HuH-7.5 (cell line): ENCODE measurements at places on chromosomes 4 and X.

- no peak for DNase-seq
Observed at GRCh38 chrX:48196745-48197201, at the start of gene SSX5. Gene SSX5 (minus strand): TSS chrX:48196795. CDS start chrX:48195358, 1,437 bp downstream.

GRCh38 chr4:35725131-35725530 is 519.2 kb downstream of the ARAP2 start:
- no peak for DNase-seq

- no peak for DNase-seq
Observed at GRCh38 chrX:65407157-65407626, 127.4 kb downstream of the LAS1L start.

- DNase-seq: no peak
Observed at GRCh38 chr4:105966051-105966450, 70.8 kb downstream of the NPNT start.

GRCh38 chrX:118353081-118353850 is 7.4 kb downstream of the WDR44 start:
- DNase-seq: no peak

GRCh38 chr4:98935633-98936032 is 6.7 kb upstream of the EIF4E start:
- DNase-seq: no peak

GRCh38 chr4:11049001-11049400 is 364.4 kb upstream of the CLNK start:
- DNase-seq: no peak

- no peak for DNase-seq
Observed at GRCh38 chrX:45479196-45479834, 278.6 kb upstream of the DIPK2B start.

DNA sequence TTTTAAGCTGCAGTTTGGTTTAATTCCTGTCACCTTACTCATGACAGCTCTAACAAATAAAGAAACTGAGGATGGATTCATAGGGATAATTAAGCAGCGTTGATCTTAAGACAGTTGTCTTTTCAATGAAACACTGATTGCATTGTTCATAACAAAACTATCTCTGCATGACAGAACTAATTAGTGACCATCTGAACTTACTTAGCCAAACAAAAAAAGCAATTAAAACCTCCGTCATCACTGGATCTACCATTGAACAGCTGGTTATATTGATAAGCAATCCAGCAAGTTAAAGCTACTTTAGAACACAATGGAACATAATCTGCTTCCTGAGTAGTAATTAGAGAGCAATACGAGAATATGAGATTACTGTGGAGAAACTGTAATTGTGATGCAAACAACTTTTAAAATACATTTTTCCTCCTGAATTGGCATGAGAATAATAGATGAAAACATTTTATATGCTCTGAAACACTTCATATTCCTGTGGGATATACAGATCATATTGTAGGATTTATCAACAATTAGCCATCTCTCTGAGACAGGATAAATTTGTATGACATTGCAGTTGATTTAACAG is 2576.8 kb downstream of the PCDH7 start:
- no peak for DNase-seq

DNA sequence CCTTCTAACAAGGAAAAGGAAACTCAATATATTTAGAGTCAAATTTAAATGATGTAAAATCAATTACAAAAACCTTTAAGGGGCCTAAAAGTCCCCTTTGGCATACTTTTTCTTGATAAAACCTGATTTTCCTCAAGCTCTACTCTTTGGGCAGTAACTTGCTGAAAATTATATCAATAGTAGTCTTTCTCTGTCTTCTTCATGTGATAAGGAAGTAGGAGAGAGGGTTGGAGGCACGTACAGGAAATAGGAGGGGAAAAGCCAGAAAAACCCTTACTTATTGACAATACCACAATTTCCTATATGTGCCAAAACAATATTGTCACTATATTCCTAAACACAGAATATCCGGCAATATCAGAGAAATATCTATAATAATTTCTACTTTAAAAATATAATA is 9.6 kb downstream of the RHOH start:
- no peak for DNase-seq

DNA sequence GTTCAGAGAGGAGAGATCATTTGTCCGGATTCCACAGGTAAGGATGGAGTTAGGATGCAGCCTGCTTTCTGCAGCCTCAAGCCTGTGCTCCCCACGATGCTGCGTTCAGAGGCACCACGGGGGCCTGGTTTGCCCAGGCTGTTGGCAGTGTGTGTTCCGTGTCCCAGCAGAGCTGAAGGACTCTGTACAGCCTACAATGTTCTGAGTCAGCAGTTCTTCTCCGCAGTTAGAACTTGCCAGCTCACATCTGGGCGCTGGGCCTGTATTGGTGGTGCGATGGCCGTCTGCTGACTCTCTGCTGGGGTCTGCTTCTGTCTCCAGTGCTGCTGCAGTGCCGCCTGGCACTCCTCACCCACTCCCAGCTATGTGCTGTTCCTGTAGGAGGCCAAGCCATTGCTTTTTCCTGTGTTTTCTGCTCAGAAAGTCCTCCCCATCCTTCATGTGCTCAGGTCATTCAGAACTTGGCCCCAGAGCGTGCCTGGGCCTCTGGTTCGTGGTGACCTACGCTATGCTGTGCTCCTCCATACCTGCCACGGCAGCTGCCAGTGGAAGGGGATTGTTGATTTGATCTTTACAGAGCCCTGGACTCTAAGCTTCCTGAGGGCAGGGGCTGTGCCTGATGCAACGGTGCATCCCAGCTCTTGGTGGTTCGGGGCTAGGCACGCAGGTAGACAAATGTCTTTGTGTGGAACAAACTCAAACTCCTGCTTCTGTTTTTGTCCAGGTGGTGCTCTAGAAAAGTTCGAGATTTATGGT is 42.6 kb upstream of the TADA2B start:
- DNase-seq: no peak

DNA sequence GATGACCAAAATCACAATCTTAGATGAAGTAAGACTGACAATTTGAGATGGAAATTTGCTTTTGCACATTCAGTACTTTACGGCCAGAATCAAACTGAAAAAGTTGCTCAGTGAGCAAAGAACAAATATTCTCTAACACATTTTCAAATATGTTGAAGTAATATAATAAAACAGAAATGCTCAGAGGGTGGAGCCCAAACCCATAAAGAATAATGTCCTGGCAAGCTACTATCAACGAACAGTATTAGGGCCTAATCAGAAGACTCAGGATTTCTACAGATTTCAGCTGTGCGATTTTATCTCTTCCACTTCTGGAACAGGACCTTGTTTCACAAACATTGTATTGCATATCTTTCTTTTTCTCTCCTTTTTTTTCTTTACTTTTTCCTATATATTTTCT is 505.0 kb downstream of the TECRL start:
- no peak for DNase-seq

- no peak for DNase-seq
Observed at GRCh38 chr4:124691801-124692200, 20.7 kb downstream of the ANKRD50 start.

DNA sequence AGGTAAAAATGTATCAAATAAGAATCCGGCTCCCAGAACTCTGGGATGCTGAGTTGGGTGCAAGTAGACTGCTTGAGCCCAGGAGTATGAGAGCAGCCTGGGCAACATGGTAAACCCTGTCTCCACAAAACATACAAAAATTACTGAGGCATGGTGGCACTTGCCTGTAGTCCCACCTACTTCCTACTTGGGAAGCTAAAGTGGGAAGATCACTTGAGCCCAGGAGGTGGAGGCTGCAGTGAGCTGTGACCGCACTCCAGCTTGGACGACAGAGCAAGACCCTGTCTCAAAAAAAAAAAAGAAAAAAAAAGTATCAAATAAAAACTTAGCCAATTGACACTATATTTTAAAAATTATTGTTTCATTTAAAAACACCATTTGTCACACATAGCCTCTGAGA is 84.4 kb downstream of the FBXW7 start:
- DNase-seq: no peak

DNA sequence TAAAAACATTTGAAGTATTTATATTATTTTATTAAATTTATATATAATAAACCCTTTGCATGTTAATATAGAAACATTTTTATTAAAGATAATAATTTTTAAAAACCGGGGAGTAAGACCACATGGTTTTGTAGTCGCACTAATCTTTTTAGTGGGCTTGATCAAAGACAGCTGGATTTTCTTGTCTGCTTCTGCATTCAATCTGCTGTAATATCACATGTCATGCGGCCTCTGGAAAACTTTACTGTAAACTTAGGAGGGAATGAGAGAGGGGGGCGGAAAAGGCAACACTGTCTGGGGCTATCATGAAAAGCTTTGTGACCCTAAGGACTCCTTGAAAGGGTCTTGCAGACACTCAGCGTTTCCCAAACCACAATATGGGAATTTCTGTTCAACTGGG is 62.8 kb upstream of the NLGN4X start:
- DNase-seq: no peak

GRCh38 chr4:71241501-71242288 is 97.1 kb upstream of the SLC4A4 start:
- no peak for DNase-seq

DNA sequence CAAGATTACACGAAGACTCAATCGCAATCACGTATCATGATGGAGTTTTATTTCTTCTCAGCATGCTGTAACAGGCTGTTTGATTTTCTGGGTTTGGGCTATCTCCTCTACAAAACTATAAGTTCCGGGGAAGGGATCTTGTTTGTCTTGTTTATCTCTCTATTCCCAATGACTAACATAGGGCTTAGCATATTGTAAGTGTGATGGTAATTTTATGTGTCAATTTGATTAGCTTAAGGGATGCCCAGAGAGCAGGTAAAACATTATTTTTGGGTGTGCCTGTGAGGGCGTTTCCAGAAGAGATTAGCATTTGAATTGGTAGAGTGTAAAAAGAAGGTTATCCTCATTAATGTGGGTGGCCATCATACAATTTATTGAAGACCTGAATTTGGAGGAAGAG is 32.8 kb upstream of the C1GALT1C1 start:
- DNase-seq: no peak

- no peak for DNase-seq
Observed at GRCh38 chrX:150967786-150968185, 15.3 kb upstream of the HMGB3 start.

- no peak for DNase-seq
Observed at GRCh38 chr4:10506077-10506476, 48.9 kb upstream of the ZNF518B start.

DNA sequence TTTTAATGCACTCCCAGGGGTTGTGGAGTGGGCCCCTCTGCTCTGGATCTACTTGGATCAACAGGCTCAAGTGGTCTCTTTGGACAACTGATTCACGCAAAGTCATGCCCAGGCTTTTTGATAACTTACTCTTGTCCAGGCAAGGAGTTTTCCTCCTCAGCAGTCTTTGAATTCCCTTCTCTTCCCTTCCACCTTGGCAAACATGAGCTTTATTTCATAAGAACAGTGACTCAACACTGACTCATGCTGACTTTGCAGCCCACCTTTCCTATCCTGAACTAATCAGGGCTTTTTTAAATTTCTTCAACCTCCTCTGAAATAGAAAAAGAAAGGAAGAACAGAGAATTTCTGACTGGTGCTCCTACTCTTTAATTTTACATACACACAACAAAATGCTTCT is 132.1 kb upstream of the LDB2 start:
- no peak for DNase-seq

GRCh38 chr4:77251751-77252150 is 94.7 kb downstream of the CCNG2 start:
- no peak for DNase-seq

DNA sequence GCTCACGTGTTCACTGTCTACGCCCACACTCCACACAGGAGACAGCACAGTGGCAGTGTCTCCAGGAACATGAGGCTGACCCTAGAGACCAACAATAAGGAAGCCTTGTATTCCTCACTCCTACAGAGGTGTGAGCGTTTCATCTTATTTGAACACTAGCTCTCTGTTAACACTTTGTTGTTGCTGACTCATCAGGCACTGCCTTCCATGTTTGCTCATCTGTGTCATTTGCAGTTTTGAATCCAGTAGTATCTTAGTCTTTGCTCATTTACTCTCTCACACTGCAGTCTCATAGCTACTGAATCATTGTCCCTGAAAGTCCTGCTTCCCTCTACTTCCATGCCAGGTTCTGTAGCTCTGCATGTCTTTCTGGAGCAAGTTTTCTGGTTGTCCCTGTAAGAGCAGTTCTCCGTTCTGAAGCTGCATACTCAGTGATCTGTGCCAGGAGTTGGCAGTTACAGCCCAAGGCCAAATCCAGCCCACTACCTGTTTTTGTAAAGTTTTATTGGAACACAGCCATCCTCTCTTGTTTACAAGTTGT is 80.3 kb upstream of the DCLK2 start:
- no peak for DNase-seq

DNA sequence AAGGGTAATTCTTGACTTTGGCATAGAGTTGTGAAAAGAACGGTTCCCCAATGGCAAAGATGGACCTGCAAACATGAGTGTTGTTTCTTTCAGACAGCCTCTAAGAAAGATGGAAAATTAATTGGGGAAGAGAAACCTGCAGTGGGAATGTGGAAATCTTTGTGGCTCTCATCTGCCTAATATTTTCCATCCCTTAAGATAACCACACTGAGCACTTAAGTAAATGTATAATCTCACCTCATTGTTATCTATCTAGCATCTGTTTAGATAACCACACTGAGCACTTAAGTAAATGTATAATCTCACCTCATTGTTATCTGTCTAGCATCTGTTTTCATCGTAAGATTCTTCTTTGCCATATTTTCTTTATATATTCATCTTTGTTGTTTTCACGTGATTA is 149.3 kb downstream of the NWD2 start:
- DNase-seq: no peak

DNA sequence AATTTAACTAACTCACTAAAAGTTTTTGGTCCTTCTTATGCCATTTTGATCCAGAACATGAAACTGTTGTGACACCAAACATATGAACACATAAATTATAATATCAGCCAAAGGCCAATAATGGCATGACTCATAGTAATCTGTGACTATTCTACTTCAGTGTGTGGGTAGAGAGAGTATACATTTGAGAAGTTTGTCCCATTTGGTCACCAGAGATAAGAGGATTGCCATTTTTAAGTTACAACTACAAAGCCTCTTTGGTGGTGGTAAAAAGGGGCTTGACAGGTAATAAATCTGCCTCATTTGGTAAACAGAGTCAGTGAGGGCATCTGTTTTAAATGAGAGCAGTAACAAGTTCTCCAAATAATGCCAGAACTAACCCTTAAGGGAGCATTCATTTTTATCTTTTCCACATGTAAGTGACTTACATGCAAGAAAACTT is 117.9 kb downstream of the TBC1D19 start:
- DNase-seq: no peak

DNA sequence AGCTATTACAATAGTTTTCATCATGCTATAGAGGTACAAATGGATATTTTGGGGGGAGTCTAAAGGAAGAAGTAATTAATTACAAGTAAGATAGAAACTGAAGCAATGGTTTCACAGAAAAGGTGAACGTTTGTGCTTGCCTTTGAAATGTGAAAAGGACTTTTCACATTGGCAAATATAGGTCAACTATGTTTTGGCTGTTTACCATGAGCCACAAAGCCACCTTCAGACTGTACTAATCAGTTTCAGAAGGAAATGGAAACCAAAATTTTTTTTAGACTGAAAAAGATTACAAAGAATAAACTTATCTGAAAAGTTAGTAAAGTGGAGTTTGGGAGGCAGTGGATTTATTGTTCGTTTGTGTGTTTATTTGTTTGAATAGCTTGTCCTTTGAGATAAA is 32.1 kb downstream of the SYTL5 start:
- DNase-seq: no peak
